Activated CD4-positive, alpha-beta T cell treated with anti-CD3 and anti-CD28 coated beads, Interleukin-2, amount 50 U/mL, for 16 hours (primary cell): ENCODE measurements at places on chromosomes 1 and 21.

GRCh38 chr1:90823686-90824085 lies 106.6 kb upstream of the BARHL2 start:
- no peak for DNase-seq

DNA sequence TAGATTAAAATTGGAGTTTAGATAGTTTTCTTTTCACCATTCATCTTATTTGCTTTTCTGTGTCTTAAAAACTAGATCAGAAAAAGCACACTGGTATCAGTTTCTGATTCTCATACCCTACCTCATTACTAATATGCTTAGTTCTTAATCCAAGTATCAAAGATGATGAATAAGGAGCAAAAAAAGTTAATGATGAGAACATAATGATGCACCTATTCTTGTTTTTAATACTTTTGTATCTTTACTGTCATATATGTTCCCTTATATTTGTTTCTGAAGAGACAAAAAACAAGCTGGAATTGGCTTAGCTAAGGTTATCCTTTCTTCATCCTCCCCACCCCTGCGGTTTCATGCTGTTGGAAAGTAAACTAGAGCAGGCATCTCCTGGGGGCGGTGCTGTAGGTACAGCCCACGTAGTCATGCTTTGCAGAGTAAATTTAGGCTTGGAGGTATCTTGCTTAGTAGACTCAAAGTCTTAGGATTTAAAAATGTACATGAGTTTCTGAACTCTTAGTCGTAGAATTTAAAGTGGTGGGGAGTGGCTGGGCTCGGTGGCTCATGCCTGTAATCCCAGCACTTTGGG lies 16.4 kb downstream of the CNIH4 start:
- no peak for DNase-seq

DNA sequence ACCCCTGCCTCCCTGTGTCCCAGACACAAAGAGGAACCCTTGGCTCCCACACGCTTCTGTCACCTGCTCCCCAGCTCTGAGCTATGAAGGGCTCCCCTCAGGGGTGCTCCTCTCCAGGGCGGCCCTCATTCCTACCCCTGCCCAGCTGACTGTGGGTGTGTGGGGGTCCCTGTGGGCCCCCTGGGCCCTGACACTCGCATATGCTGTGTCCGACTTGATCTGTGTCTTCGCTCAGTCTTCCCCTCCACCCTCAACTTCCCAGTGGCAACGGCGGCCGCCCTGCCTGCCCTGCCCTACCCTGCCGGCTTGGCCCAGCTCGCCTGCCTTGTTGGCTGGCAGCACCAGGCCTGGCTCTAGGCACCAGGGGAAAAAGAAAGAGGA lies 1.2 kb downstream of the KCNQ4 start:
- DNase-seq, result no peak

DNA sequence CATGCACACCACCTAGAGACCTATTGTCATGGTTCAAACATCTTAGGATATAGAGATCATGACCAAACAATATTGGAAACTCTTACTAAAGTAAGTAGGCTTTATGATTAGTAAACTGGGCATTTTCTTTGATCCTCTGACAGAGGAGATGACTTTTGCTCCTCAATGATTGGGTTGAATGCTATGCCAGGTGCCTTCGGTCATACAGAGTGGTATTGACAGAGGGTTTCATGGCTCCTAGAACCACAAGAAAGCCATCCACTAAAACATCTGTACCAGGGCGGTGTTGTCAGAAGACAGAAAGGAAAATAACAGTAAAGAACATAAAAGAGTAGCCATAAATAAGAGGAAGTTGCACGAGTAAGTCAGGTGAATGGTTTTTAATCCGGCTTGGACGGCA lies 20.8 kb upstream of the SAMSN1 start:
- DNase-seq, result no peak

DNA sequence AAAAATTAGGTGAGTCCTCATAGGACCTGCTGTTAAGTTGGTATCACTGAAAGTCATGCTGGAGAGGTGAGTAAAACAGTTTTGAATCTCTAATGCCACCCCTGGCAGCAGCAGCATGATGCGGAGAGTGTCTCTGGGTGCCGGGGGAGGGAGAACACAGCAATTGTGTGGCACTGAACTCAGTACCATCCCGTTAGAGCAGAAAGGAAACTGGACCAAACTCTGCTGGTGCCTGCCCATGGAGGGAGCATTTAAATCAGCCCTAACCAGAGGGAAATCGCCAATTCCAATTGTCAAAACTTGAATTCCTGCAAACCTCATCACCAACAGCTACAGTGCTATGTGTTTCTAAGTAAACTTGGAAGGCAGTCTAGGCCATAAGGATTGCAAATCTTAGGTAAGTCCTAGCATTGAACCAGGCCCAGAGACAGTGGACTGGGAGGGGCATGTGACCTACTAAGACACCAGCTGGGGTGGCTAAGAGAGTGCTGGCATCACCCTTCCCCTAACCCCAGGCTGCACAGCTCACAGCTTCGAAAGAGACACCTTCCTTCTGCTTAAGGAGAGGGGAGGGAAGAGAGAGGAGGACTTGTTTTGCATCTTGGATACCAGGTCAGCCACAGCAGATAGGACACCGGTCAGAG lies 30.0 kb downstream of the CD53 start:
- no peak for DNase-seq

GRCh38 chr1:5099558-5099957 lies 445.1 kb downstream of the AJAP1 start:
- no peak for DNase-seq

DNA sequence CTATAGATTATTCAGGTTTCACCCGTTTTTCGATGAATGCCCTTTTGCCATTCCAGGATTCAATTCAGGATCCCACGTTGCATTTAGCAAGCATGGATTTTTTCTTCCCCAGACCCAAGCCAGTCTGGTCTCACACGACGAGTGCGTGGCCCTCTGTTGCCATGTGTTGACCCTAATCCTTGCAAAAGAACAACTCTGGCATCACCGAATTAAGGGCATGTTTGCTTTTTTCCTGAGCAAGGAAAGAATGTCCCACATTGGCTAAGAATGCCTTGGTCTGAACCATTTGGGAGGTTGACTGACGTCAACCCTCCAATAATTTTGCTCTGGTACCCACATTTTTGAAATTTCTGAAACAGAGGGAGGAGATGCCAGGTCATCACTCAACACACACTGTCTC lies 153.0 kb upstream of the WNT4 start:
- no peak for DNase-seq

DNA sequence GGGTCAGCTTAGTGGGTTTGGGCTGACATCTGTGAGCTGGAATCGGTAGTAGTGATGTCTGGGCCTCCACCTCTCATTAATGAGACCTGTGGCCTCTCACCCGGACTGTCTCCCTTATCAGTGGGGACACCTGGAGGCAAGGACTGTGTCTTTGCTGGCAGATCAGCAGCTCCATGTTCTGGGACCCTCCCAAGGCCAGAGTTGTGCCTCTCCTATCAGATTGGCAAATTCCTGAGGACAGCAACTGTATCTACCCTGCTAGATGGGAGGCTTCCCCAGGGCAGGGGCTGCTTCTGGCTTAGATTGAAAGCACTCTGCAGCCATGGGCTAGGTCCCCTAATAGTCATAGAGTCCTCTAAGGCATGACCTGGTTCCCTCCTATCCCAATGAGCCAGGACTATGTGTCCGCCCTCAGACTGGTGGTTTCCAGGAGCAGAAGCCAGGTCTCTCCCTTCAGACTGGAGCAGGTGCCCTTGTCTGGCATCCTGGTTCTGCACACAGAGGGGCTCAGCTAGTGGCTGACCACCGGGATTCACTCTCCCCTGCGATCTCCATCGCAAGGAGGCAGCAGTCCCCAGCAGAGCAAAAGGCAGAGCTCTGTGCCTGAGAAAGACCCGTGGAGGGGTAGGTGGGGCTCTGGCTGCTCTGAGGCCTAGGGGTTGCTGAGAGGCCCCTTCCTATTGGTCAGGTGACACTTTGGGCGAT lies 5.8 kb downstream of the DRAXIN start:
- DNase-seq, result no peak

DNA sequence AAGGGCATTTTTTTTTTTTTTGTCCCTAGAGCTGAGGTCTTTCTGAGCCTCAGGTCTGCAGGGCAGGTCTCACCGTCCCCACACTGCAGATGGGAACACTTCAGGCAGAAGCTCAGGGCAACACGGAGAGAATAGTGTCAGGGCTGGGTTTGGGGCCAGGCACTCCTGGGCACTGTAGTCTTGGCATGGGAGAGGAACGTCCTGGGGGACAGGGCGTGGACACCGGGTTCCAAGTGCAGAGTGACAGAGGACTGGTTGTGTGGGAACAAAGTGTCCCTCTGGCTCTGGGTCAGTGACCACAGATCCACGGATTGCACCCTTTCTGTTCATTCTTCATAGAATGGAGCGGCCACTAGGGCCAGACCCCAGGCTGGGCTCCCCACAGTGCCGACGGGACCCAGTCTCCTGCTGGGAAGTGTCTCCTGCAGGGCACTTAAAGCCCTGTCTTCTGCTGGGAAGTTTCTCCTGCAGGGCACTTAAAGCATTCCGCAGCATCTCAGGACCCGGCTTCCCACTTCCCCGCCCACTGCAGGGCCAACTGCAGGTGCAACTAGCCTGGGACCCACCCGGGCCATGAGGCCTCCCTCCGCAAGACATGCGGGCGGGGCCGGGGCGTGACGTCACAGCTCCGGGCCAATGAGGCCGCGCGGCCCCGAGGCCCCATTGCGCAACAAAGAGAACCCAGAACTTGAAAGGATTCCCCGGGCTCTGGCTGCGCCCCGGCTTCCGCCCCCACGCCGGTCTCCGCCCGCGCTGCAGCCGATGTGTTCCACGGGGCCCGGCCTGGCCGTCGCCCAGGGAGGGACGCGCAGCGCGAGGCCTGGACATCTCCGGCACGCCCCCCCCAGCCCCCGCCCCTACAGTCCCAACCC lies 1.2 kb downstream of the GPR153 start:
- peak; percentile 83 for DNase-seq

DNA sequence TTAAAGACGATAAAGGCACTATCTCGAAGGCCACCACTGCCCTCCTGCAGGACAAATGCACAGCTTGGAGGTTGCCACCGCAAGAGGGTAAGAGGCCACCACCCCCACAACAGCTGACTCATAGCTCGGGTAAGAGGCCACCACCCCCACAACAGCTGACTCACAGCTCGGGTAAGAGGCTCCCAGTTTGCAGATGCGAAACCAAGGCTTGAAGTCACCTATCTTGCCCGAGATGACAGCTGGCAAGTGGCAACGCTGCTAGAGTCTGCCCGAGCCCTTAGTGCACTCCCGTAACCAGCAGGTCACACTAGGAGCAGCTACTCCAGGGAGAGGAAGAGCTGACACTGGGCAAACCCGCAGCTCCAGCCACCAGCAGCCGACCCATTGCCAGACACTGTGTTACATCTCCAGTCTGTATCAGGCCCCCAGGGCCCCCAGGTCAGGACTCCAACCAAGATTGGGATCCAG lies 17.1 kb upstream of the SPSB1 start:
- peak; percentile 95 for DNase-seq

DNA sequence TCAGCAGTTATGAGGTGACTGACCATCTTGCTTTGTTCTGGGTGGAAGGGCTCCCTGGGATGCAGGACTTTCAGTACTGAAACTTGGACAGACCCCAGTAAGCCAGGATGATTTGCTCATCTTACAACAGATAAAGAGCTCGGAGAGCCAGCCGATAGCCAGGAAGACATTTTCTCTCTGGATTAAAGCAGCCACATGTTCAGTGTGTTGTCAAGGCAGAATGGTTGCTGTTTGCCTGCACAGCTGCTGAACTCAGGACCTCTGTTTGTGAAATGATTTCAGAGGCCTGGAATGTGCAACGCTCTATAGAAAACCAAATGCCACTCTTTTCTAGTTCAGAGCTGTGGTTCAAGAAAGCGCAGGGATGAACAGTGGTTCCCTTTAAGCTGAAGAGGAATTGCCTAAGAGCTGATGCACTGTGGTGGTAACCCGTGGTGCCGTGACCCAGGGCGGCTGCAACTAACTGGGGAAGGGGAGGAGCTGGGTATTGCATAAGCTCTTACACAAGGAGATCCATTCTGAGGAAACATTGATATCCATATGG lies 40.7 kb downstream of the CASQ2 start:
- no peak for DNase-seq

- no peak for DNase-seq
These were observed 5.5 kb upstream of the GATAD2B start for GRCh38 chr1:153928245-153928644.

- no peak for DNase-seq
These were observed 102.5 kb upstream of the CASZ1 start for GRCh38 chr1:10898921-10899320.

DNA sequence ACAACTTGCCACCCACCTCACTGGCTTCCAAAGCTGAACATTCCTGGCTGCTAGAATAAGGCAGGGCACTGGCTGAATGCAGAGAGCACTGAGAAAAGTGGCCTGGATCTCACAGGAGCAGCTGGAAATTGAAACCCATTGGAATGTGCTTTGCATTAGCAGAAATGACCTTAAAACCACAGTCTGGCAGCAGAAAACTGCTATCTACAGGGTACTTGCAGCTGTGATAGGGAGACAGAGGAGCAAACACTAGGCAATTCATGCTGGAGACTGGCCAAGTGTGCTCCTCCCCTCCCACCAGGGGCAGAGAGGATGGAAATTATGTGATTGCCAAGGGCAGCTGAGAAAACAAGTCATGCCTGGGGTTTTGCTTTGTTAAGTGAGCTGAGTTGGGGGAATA lies 47.2 kb downstream of the HSD3B1 start:
- no peak for DNase-seq

GRCh38 chr1:92538048-92538412 lies 51.3 kb upstream of the GFI1 start:
- DNase-seq, result peak; percentile 83

DNA sequence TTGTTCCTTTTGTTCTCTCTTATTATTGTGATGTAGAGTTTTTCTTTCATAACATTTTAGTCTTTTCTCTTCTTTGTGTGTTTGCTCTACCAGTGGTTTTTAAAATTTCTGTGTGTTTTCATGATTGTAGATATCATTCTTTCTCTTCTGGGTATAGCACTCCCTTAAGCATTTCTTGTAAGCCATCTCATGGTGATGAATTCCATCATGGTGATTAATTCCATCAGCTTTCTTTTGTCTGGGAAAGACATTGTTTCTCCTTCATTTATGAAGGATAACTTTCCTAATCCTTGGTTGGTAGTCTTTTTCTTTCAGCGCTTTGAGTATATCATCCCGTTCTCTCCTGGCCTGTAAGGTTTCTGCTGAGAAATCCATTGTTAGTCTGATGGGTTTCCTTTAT lies 22.7 kb downstream of the CD55 start:
- no peak for DNase-seq

DNA sequence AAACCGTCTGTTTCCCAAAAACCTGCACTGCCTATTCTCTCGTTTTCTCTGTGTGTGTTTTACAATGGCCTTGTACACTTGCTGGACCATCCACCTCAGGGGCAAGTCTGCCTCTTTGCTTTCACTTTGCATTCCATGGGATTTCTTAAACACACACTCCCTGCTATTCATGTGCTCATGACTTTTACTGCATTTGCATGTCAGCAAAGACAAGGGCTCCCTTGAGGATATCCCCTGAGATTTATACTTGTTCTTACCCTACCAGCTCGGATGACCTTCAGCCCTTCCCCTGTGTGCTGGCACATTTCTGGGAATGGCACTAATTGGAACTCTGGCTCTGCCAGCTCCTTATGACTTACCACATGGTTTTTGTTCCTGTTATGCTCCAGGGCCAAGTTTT lies 386.9 kb downstream of the AMY1C start:
- no peak for DNase-seq

GRCh38 chr1:11466416-11466815 lies 12.5 kb upstream of the DISP3 start:
- no peak for DNase-seq

GRCh38 chr1:181383695-181384094 lies 99.6 kb upstream of the CACNA1E start:
- DNase-seq, result no peak

- no peak for DNase-seq
These were observed 39.6 kb upstream of the ABCG1 start for GRCh38 chr21:42179316-42179715.
